Calu3 (cell line): ENCODE measurements at places on chromosomes 12 and 14.

- no peaks in the 10 kb centered on the region for H3K27me3 ChIP-seq
- H3K27ac ChIP-seq, result no peak overlapping the region
- DNase-seq, result no peak
- peaks cover 49% of the 10 kb centered on the region for H3K4me1 ChIP-seq
- no peak overlapping the region for H3K4me3 ChIP-seq
Observed at GRCh38 chr12:12195516-12195915, 71.3 kb downstream of the LRP6 start.

- H3K4me3 ChIP-seq, result no peak overlapping the region
- H3K27me3 ChIP-seq, result no peaks in the 10 kb centered on the region
- H3K36me3 ChIP-seq, result no peaks in the 10 kb centered on the region
Observed at GRCh38 chr12:25100194-25101091, 94.5 kb downstream of the DNAI7 start.

GRCh38 chr12:57781244-57781643 is 1.3 kb upstream of the TSFM start:
- no peak for DNase-seq
- H3K4me3 ChIP-seq, result no peak overlapping the region
- H3K4me1 ChIP-seq, result no peaks in the 10 kb centered on the region

- H3K4me1 ChIP-seq, result peaks cover 14% of the 10 kb centered on the region
- H3K27ac ChIP-seq, result no peak overlapping the region
- H3K36me3 ChIP-seq, result peaks cover 38% of the 10 kb centered on the region
- no peaks in the 10 kb centered on the region for H3K27me3 ChIP-seq
- H3K4me3 ChIP-seq, result no peak overlapping the region
- DNase-seq, result no peak
Observed at GRCh38 chr12:128798571-128799341, 25.0 kb downstream of the SLC15A4 start.

GRCh38 chr12:93704625-93705024 is 27.4 kb downstream of the CRADD start:
- no peaks in the 10 kb centered on the region for H3K27me3 ChIP-seq
- H3K4me1 ChIP-seq, result peaks cover 9% of the 10 kb centered on the region
- no peaks in the 10 kb centered on the region for H3K36me3 ChIP-seq
- H3K27ac ChIP-seq, result no peak overlapping the region
- H3K4me3 ChIP-seq, result no peak overlapping the region
- no peak for DNase-seq

DNA sequence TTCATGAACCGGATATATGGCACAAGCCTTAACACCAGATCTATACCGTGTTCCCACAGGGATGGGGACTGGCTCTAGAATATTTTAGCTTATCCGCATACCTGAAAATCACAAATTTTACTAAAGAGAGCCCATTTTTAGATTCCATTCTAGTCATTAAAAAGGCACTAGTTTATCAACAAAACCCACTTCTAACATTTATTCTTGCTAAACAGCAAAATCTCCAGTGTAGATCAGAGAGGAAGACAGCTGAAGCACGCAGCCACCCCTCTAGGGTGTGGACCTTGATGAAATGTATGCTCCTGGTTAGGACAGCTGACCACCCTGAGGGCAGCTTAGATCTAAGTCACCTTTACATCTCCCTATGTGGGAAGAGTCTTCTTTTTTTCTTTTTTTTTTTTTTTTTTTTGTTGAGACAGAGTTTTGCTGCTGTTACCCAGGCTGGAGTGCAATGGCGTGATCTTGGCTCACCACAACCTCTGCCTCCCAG is 62.4 kb downstream of the EID3 start:
- peaks cover 17% of the 10 kb centered on the region for H3K4me1 ChIP-seq
- no peak overlapping the region for H3K4me3 ChIP-seq
- H3K27ac ChIP-seq, result no peak overlapping the region
- no peak for DNase-seq
- peaks cover 11% of the 10 kb centered on the region for H3K36me3 ChIP-seq

GRCh38 chr12:113093409-113094101 is 37.0 kb downstream of the DTX1 start:
- no peak for DNase-seq
- peaks cover 13% of the 10 kb centered on the region for H3K4me1 ChIP-seq
- H3K27ac ChIP-seq, result no peak overlapping the region
- no peak overlapping the region for H3K4me3 ChIP-seq

DNA sequence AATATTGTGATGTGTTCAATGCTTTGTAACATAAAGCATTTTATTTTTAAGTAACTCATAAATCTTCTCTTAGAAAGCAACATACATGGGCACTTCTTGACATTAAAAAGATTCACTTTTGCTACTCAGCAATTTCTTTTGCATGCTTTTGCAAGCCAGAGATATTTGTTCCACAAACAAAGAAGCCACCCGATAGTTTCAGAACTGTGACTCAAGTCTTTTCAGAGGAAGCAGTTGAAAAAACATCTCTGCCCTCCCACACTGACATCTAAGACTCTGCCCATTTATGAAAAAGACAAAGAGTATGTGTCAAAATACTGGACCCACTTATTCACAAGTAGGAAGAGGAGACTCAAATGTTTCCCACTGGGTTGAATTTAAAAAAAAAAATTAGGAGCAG is 7.5 kb downstream of the APPL2 start:
- H3K36me3 ChIP-seq, result peaks cover under 1% of the 10 kb centered on the region
- no peak for DNase-seq
- no peak overlapping the region for H3K4me3 ChIP-seq
- H3K27me3 ChIP-seq, result no peaks in the 10 kb centered on the region
- no peak overlapping the region for H3K27ac ChIP-seq
- H3K4me1 ChIP-seq, result peaks cover 9% of the 10 kb centered on the region

- H3K27ac ChIP-seq, result no peak overlapping the region
- no peak overlapping the region for H3K4me3 ChIP-seq
- DNase-seq, result no peak
- peaks cover 18% of the 10 kb centered on the region for H3K4me1 ChIP-seq
- H3K36me3 ChIP-seq, result peaks cover 20% of the 10 kb centered on the region
Observed at GRCh38 chr12:95262808-95263207, 45.2 kb downstream of the VEZT start.

GRCh38 chr12:33639975-33640374 is 200.4 kb upstream of the SYT10 start:
- H3K4me1 ChIP-seq, result no peaks in the 10 kb centered on the region
- H3K4me3 ChIP-seq, result no peak overlapping the region
- H3K36me3 ChIP-seq, result no peaks in the 10 kb centered on the region
- DNase-seq, result no peak
- H3K27me3 ChIP-seq, result no peaks in the 10 kb centered on the region
- H3K27ac ChIP-seq, result no peak overlapping the region

GRCh38 chr14:63908667-63909264 is 56.0 kb downstream of the SYNE2 start:
- H3K36me3 ChIP-seq, result peaks cover 10% of the 10 kb centered on the region
- H3K4me1 ChIP-seq, result peaks cover 43% of the 10 kb centered on the region
- no peaks in the 10 kb centered on the region for H3K27me3 ChIP-seq
- H3K27ac ChIP-seq, result no peak overlapping the region
- no peak for DNase-seq

DNA sequence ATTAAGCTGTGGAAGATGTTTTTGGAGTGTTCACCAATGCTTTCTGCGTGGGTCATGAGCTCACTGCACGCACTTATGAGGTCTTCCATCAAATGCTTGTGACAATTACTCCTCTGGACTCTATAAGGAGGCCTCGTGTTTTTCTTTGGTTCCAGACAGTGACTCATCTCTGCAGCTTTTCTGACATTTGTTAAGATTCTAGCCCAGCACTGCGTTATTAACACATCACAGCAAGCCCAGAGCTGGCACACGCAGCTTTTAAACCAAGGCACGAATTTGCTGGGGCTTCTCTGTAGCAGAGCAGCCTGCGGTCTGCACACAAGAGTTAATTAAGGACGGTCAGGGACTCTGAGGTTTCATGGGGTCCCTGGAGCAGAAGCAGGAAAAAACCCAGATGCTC is 16.9 kb downstream of the MEG3 start:
- no peak for DNase-seq
- no peak overlapping the region for H3K4me3 ChIP-seq
- no peak overlapping the region for H3K27ac ChIP-seq
- H3K27me3 ChIP-seq, result peaks cover 19% of the 10 kb centered on the region

GRCh38 chr12:129119537-129119936 is 266.3 kb downstream of the GLT1D1 start:
- no peak overlapping the region for H3K27ac ChIP-seq
- no peaks in the 10 kb centered on the region for H3K27me3 ChIP-seq
- H3K4me1 ChIP-seq, result no peaks in the 10 kb centered on the region
- no peaks in the 10 kb centered on the region for H3K36me3 ChIP-seq

DNA sequence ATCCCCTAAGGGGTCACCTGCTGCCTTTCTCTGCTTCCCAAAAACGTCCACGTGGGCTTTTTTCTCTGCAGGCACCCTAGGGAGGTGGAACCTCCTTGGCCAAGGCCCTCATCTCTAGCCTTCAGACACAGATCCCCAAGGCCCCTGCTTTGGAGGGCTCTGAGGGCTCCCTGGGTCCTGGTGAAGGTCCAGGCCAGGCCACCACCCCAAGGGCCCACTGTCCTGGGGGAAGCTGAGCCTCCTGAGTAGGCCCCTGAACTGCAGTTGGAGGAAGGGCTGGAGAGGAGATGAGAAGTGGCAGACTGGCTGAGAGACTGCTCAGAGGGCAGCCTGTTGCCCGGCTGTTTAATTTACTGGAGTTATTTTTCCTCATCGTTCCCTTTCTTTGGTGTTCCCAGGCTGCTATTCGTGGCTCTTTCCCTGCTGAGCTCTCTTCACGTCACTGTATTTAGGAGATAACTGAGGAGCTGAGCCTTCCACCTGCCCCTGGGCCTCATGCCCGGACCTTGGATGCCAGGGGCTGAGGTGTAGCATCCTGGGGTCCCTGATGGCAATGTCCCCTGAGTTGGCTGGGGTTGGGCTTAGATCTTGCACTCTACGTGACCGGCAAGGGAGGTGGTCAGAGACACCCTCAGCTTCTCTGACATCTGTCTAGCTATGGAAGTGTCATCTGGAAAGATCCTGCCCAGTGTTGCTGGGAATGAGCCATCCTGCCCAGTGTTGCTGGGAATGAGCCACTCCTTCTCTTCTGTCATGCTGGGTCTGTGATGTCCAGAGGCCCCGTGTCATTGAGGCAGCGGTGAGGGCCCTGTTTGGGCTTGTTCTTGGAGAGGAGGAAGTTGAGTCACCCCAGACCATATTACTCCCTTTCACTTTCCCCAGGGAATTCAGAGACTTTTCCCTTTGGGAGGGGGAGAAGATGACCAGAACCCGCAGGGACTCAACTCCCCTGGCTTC is 139.8 kb downstream of the TSPAN9 start:
- H3K4me1 ChIP-seq, result no peaks in the 10 kb centered on the region
- H3K36me3 ChIP-seq, result peaks cover 5% of the 10 kb centered on the region
- no peak overlapping the region for H3K27ac ChIP-seq
- peaks cover 34% of the 10 kb centered on the region for H3K27me3 ChIP-seq

DNA sequence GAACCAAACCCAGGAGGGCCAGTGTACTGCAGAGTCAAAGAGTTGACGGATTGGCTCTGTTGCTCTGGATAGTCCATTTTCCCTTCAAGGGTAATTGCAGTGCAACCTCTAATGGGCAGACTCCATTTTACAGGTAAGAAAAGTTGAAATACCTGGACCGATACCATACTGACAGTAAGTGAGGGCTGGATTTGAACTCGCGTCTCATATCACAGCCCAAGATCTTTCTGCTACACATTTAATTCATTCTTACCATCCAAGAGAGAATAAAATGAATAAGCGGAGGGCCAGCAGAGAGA is 356 bp upstream of the ZC3H14 start:
- H3K36me3 ChIP-seq, result peaks cover 27% of the 10 kb centered on the region
- DNase-seq, result no peak
- H3K4me1 ChIP-seq, result peaks cover 9% of the 10 kb centered on the region

GRCh38 chr12:47131011-47131410 is 51.3 kb upstream of the AMIGO2 start:
- no peaks in the 10 kb centered on the region for H3K27me3 ChIP-seq
- H3K36me3 ChIP-seq, result no peaks in the 10 kb centered on the region
- peaks cover 9% of the 10 kb centered on the region for H3K4me1 ChIP-seq
- no peak overlapping the region for H3K27ac ChIP-seq
- no peak overlapping the region for H3K4me3 ChIP-seq

DNA sequence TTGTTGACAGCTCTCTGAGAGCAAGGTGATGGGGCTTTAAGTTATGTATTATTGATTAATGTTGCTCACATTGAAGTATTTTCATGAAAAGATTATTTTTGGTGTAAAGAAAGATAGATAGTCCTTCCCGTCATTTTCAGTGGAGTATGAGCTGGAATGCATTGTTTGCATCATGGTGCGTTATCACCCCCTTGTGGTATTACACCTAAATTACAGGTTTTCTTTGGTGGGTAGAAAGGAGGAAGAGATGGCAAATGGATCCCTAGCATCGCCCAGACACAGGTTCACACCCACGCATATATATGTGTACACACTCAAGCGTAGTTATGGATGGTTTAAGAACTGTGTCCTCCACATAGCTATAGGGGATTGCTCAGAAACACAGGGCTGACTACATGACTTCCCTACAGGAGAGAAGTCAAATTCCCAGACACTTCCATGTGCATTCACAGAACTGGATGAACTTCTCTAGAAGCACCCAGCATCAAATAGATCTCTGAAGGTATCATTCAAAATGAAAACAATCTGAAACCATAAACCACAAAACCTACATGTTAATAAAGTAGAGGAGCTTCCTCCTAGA is 14.4 kb upstream of the SERPINA10 start:
- no peaks in the 10 kb centered on the region for H3K4me1 ChIP-seq
- no peak overlapping the region for H3K27ac ChIP-seq
- DNase-seq, result no peak
- H3K27me3 ChIP-seq, result no peaks in the 10 kb centered on the region

DNA sequence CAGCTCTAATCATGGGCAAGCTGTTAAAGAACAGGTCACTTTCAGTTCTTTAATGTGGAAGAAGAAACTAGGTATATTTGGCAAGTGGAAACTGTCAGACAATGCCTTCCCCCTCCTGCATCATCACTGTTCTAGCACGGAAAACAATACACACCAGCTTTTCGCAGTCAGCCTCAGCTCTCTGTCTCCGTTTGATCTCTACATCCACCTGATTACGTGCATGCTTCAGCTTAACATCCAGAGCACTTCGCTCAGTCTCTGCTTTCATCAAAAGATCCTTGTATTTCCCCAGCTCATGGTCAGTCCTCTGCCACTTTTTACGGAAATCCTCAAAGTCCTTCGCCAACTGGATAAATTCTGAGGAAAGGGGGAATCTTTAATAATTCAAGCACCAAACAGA is 19.0 kb downstream of the RACGAP1 start:
- no peak overlapping the region for H3K27ac ChIP-seq

- DNase-seq, result peak; percentile 83
- peaks cover 25% of the 10 kb centered on the region for H3K4me1 ChIP-seq
- H3K27ac ChIP-seq, result peak overlapping the region; percentile 97
- H3K27me3 ChIP-seq, result no peaks in the 10 kb centered on the region
Observed at GRCh38 chr12:52949413-52950331, 754 bp downstream of the KRT18 start.

DNA sequence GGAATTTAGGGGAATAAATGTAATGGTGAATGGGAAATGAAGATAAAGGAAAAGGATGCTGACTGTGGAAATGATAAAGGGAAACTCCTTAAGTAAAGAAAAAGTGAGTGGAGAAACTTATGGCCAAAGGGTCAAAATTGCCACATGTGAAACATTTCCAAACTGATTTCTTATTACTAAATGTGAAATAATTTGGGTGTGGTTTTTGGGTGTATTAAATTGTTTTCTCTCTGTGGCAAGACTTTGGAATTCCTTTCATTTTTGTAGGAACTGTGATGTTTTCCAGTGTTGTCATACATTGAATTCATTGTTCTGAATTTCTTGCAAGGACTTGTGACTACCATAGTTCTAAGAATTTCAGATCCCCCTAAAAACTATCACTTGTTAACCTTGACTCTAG is 1891.5 kb upstream of the SEL1L start:
- no peaks in the 10 kb centered on the region for H3K36me3 ChIP-seq
- H3K27me3 ChIP-seq, result no peaks in the 10 kb centered on the region
- DNase-seq, result no peak
- H3K27ac ChIP-seq, result no peak overlapping the region

GRCh38 chr14:95206534-95206933 is 49.2 kb upstream of the DICER1 start:
- no peak for DNase-seq
- peaks cover under 1% of the 10 kb centered on the region for H3K4me1 ChIP-seq
- H3K4me3 ChIP-seq, result no peak overlapping the region
